ENCODE measurements at places on chromosomes 6 and 20. TPM values are rescaled to one million over a fixed set of nuclear protein-coding genes. Genes with fewer than 3 reads are reported as not detected.

Gene RAB44
- not detected for total RNA-seq

Gene SRMS
- total RNA-seq = not detected

Gene GNL1
- total RNA-seq = 24.7 TPM

DNA sequence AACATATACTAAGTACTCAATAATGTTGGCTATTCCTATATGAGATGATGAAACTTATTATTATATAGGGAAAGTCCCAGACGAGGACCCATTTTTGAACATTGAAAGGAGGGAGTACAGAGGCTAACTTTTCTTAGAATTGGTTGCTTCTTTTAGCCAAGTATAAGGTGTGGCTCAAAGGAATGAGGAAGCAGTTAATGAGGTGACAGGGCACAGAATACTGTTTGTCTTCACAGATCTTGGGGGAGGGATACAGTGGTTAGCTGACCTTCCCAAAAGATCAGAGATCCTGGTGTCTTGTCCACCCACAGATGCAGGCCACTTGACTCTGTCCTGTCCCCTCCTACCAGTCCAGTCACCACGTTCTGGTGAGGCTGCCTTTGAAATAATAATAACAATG, 67.8 kb upstream of the EPB41L1 start:
- H3K27me3 ChIP-seq = no peaks in the 10 kb centered on the region
- no peak for DNase-seq
- no peaks in the 10 kb centered on the region for H3K36me3 ChIP-seq
- H3K4me1 ChIP-seq = peaks cover 13% of the 10 kb centered on the region
- no peak overlapping the region for H3K4me3 ChIP-seq

Gene KIF16B
- 55.0 TPM for total RNA-seq

Gene AGPAT4
- 2.6 TPM for total RNA-seq

- no peaks in the 10 kb centered on the region for H3K27me3 ChIP-seq
- H3K4me1 ChIP-seq = peaks cover 61% of the 10 kb centered on the region
- peak overlapping the region; percentile 79 for H3K27ac ChIP-seq
- H3K4me3 ChIP-seq = no peak overlapping the region
- H3K36me3 ChIP-seq = no peaks in the 10 kb centered on the region
- DNase-seq = no peak
These were observed 44.8 kb downstream of the FGD2 start for GRCh38 chr6:37050045-37050853.

DNA sequence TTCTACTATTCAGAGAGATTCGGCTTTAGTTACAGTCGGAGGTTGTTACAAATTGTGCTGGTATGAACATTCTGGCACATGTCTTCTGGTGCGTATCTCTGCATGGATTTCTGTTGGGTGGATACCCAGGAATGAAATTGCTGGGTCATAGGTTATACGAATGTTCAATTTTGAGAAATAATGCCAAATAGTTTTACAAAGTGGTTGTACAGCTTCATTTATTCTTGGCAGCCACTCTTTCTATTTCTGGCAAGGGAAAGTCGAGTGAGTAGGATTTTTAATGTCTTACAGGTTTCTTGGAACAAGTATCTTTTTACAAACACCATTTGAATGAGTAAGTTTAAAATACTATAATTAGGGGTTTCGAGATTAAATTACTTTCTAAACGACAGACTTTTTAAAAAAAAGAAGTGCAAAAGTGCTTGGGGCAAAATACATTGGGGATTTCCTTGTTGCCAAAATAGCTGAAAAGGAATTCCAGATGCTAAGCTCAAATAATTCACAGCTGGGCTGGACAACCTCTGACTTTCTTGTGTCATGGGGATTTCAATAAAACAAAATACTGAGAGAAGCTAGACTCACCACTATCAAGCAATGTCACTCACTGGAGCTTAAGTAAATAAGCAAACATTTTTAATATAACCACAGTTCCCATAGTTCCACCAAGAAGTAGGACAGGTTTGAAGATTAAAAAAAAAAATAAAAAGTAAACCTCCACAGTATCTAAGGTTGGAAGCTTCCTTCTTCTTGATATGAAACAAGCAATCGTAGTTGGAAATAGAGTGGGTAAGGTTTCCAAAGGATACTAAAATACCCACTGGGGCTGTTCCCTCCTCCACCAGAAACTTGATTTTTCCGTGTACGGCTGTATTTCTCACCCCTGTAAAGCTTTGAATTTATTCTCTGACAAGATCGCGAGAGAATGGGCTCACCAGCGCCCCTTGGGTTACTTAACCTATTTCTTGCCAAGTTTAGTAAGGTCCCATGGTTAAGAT, 21.6 kb upstream of the GFOD1 start:
- H3K4me1 ChIP-seq = peaks cover 4% of the 10 kb centered on the region
- H3K27ac ChIP-seq = no peak overlapping the region
- H3K36me3 ChIP-seq = no peaks in the 10 kb centered on the region
- no peaks in the 10 kb centered on the region for H3K27me3 ChIP-seq
- DNase-seq = no peak
- H3K4me3 ChIP-seq = no peak overlapping the region

DNA sequence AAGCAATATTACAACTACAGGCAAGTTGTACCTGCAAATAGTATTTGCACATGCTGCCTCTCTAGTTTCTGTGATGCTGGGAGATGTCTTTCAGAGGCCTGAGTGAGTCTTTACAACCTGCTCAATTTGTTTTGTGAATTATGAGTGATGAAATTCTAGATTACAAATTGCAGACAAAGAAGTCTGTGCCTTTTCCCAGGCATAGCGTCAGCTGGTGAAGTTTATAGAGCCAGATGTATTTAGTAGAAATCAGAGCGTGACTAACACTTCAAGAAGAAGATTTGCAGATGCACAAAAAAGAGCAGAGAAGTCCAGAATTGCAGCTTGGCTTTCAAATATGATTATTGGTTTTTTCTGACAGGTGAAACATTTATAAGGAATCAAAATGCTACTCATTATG, 289.9 kb downstream of the PLCB1 start:
- DNase-seq = no peak
- H3K4me1 ChIP-seq = no peaks in the 10 kb centered on the region
- no peak overlapping the region for H3K4me3 ChIP-seq
- H3K27me3 ChIP-seq = no peaks in the 10 kb centered on the region
- H3K36me3 ChIP-seq = no peaks in the 10 kb centered on the region

DNA sequence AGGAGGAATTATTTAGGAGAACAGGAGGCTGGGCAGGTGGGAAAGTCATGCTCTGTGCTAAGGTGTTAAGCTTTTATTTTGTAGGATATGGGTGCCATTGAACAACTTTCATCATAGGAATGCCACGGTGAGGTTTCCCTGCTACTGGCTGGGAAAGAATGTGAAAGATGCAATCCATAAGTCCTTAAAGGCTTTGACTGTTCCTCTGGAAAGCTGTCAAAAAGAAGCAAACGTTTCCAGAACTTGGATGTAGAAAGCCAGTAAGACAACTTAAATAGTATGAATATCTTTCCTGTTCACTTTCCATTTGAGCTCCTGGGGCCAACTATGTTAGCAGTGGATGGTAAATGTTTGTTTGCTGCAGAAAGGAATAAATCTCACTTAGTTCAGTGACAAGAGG, 574.4 kb downstream of the RNF144B start:
- H3K27ac ChIP-seq = no peak overlapping the region
- H3K36me3 ChIP-seq = no peaks in the 10 kb centered on the region
- no peaks in the 10 kb centered on the region for H3K4me1 ChIP-seq
- no peaks in the 10 kb centered on the region for H3K27me3 ChIP-seq
- no peak for DNase-seq

DNA sequence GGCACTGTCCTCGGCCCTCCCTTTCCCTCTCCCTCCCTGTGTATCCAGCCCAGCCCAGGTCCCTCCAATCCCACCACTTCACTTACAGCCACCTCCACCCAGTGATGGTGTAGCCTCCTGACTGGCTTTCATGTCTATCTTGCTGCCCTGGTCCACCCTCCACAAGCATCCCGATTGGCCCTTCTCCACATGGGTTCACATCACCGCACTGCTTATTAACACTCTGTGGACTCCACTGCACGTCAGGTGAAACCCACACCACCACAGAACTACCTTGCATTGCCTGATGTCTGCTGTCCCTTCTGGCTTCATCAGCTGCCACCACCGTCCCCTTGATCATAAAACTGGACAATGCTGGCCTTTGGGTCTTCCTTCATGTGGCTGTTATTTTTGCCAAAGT, 220.4 kb upstream of the ARID1B start:
- H3K27me3 ChIP-seq = no peaks in the 10 kb centered on the region
- no peaks in the 10 kb centered on the region for H3K4me1 ChIP-seq
- no peaks in the 10 kb centered on the region for H3K36me3 ChIP-seq
- no peak overlapping the region for H3K4me3 ChIP-seq
- no peak for DNase-seq
- no peak overlapping the region for H3K27ac ChIP-seq

Gene SLC17A4
- 4.0 TPM for total RNA-seq

Gene MEI4
- 3.3 TPM for total RNA-seq

GRCh38 chr6:88839280-88839679, 124.1 kb downstream of the RNGTT start:
- H3K27ac ChIP-seq = no peak overlapping the region
- no peak overlapping the region for H3K4me3 ChIP-seq
- peaks cover 12% of the 10 kb centered on the region for H3K4me1 ChIP-seq
